ENCODE measurements at places on chromosomes 11 and 22. TPM values are rescaled to one million over a fixed set of nuclear protein-coding genes. Genes with fewer than 3 reads are reported as not detected.

Gene RASSF7
- total RNA-seq, result 18.1 TPM

Gene HTR3A
- not detected for total RNA-seq

Gene HEPN1
- total RNA-seq, result 0.20 TPM

Gene SCGB1D2
- total RNA-seq, result not detected

Gene TPBGL
- total RNA-seq, result not detected

Gene PNPLA5
- total RNA-seq, result not detected

Gene CHRNA10
- 0.60 TPM for total RNA-seq

Gene C11orf98
- total RNA-seq, result 37.5 TPM

Gene RFPL1
- total RNA-seq, result not detected

Gene NRGN
- total RNA-seq, result 0.20 TPM

Gene MUC5AC
- not detected for total RNA-seq

Gene ARHGEF17
- total RNA-seq, result 28.0 TPM

Gene SEC14L6
- not detected for total RNA-seq

Gene LINC01488
- total RNA-seq, result under 0.01 TPM

All from lung microvascular endothelial cell (primary cell).